ENCODE measurements at places on chromosomes 2 and 18.

GRCh38 chr2:175476948-175477347, 295.4 kb upstream of the ATP5MC3 start:
- DNase-seq = no peak

DNA sequence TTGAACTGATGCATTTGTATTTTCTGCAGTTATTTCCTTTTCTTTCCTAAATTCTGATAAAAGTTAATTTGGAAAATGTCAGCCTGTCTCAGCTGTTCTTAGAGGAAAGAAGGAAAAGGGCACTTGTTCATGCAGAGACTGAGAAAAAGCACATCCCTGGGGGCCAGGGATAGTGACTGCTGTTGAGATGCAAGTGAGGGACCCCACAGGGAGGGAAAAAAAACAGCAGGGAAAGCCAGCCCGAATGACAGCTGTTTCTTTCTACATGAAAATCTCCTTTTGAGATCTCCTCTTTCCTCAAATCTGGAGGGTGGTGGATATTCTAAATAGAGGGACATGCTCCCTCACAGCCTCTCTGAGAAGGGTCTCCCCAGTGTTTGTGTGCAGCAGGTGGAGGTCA, 14.0 kb upstream of the MTA3 start:
- no peak for DNase-seq

- DNase-seq = peak; percentile 47
Observed at GRCh38 chr18:57846258-57846657, 43.1 kb upstream of the ATP8B1 start.

DNA sequence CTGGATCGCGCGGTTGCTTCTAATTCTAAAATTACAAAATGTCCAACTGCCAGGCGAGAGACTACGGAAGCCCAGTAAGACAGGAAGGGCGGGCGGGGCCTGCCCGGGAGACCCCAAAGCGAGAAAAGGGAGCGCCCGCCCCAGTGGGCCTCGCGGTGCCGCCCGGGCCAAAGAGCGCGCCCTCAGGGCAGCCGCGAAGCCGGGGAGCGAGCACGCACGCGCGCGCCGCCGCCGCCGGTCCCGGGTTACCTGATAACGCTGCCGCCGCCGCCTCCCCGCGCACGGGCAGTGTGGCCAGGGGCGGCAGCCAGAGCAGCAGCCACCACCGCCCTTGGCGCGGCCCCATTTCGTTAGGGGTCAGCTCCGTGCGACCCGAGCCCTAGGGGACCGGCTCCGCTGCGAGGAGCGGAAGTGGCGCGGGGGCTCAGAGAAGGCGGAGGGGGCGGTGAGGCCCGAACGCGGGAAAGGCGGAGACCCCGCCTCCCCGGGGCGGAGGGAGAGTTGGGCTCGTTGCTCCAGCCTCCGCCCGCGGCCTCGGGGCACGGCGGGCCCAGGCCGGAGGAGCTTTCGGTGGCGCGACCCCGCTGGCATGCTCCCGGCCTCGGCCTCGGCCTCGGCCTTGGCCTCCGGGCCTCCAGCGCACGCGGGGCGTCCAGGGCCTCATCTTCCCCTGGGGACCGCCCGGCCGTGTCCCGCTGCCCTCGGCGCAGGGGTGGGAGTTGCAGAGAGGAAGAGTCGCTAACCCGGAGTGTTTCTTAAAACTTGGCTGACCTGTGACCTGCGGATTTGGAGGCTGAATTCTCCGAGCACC, at the start of gene NEMP2:
NEMP2 (minus strand) TSS at position 413 of the 811 bp plus-strand sequence; CDS start at position 346, 67 bp downstream.
- peak; percentile 96 for DNase-seq

- no peak for DNase-seq
Observed at GRCh38 chr2:197308585-197308984, 2.0 kb downstream of the ANKRD44 start.

DNA sequence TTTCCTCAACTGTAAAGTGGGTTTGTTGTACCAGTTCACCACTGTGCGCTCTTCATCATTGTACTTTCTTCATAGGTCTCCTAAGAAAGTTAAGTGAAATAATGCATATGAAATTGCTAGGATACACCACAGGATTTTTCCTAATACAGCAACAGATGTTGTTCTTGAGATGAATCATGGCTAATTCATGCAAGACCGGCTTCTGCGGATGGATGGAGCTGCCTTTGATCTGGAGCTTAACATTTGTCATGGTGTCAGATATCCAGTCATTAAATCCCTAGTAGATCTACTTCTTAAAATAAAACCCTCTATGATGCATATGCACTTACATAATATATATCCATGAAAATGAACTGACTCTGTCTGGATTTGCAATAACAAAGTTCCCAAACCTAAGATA, 114.1 kb downstream of the COL6A3 start:
- DNase-seq = peak; percentile 97

- DNase-seq = no peak
Observed at GRCh38 chr2:35871672-35872071, 483.9 kb upstream of the CRIM1 start.

DNA sequence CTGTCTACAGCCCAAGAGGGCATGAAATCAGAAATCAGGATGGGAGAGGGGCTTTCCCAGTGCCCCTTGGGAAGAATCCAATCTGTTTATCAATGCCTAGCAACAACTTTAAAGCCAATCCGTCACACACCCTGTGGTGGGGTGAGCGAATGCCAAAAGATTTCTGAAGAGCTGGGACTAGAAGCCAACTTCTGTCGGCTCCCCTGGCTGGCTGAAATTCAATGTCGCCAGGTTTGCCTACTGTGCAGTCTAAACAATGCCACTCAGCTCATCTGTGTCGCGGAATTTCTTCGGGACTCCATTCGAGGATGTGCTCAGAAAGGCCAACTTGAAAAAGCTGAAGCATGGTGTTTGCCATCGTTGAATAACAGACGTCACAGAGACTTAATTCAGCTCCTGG, 31.5 kb upstream of the NCKAP5 start:
- DNase-seq = no peak

- DNase-seq = no peak
Observed at GRCh38 chr18:40346146-40346545, 1608.9 kb upstream of the PIK3C3 start.

GRCh38 chr2:96353032-96353561, 17.5 kb downstream of the NCAPH start:
- DNase-seq = peak; percentile 73

- DNase-seq = no peak
Observed at GRCh38 chr2:60957643-60958042, 59.9 kb upstream of the PEX13 start.

- DNase-seq = no peak
Observed at GRCh38 chr2:163455815-163456214, 280.0 kb downstream of the FIGN start.

DNA sequence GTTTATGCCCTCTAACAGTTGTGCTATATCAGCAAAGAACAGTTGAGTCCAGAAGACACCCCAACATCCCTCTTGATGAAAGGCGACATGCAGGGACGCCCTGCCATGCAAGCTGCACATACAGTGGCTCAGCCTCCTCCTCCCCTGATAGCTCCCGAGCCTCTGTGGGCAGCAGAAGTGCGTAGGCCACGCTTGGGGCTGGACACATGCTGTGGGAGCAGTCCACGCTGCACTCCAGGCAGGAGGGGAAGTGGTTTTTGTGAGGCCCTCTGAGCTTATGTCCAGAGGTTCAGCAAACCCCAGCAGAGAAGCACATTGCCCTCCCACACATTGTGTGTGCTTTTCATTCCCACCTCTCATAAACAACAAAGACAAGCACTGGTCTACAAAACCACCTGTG, 162.1 kb downstream of the SEPTIN10 start:
- no peak for DNase-seq

- DNase-seq = peak; percentile 43
Observed at GRCh38 chr18:58492891-58493469, 135.9 kb downstream of the ALPK2 start.

Data from muscle of back (tissue), 13 donors.